ENCODE measurements at places on chromosomes 2 and 18.

DNA sequence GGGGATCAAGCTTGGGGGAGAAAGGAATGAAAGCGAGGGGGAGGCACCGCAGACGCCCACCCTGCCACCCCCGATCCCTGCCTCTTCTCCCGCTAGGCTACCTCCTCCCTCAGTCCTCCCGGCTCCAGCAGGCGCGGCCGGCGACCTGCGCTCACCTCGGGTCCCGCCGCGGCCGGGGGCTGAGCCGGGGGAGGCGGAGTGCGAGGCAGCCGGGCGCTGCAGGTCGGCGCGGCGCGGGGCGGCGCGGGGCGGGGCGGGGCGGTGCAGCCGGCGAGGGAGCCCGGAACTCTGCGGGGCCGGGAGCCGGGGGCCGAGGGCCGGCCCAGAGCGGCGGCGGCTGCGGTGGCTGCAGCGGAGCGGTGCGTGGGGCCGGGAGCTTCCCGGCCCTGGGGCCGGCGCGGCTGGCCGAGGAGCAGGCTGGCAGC is 477 bp downstream of the ACVR1 start:
- no peak for DNase-seq

GRCh38 chr2:24832521-24832920 is 39.3 kb downstream of the CENPO start:
- no peak for DNase-seq

GRCh38 chr2:208586516-208586915 is 179.9 kb downstream of the PTH2R start:
- no peak for DNase-seq

GRCh38 chr2:181876614-181877063 is 14.9 kb upstream of the ITPRID2 start:
- DNase-seq, result no peak

- DNase-seq, result no peak
Observed at GRCh38 chr18:32157580-32157979, 32.3 kb upstream of the MEP1B start.

- no peak for DNase-seq
Observed at GRCh38 chr2:100875516-100876230, 55.7 kb downstream of the NPAS2 start.

- no peak for DNase-seq
Observed at GRCh38 chr2:4279431-4279830, 576.1 kb downstream of the DCDC2C start.

DNA sequence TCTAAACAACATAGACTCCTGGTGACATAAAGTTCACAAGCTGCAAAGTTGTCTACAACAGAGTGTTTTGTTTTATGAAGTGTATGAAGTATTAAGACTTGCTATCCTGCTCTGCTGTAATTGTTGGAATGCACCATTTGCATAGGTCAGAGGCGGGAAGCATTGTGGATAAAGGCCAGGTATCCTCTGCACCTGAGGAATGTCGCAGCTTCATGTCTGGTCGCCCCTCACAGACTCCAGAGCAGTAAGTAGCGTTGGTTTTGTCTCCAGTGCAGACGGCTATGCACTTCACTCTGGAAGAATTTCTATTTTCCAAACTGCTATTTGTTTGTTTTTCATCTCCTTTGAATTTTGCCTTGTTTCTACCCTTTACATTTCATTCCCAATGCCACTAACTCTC is 63.1 kb downstream of the UNC80 start:
- no peak for DNase-seq

GRCh38 chr2:43135583-43135982 is 90.8 kb downstream of the ZFP36L2 start:
- DNase-seq, result no peak

DNA sequence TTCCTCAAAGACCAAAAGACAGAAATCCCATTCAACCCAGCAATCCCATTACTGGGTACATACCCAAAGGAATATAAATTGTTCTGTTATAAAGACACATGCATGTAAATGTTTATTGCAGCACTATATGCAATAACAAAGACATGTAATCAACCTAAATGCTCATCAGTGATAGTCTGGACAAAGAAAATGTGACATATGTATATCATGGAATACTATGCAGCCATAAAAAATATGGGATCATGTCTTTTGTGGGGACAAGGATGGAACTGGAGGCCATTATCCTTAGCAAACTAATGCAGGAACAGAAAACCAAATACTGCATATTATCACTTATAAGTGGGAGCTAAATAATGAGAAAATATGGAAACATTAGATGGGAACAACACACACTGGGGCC is 2.7 kb upstream of the HNMT start:
- DNase-seq, result no peak

- DNase-seq, result no peak
Observed at GRCh38 chr18:27501671-27502070, 316.6 kb upstream of the CHST9 start.

- DNase-seq, result no peak
Observed at GRCh38 chr2:133690780-133691179, 122.5 kb upstream of the NCKAP5 start.
